ENCODE measurements at places on chromosomes 13 and 19. TPM values are rescaled to one million over a fixed set of nuclear protein-coding genes. Genes with fewer than 3 reads are reported as not detected.

The TLE2 gene
- total RNA-seq, result 3.7 TPM

The SPRED3 gene
- total RNA-seq, result 2.3 TPM

The NALCN gene
- 0.68 TPM for total RNA-seq

The RNF126 gene
- 38.8 TPM for total RNA-seq

The NEK3 gene
- total RNA-seq, result 10.9 TPM

The TMEM238 gene
- 0.14 TPM for total RNA-seq

The SPACA4 gene
- total RNA-seq, result not detected

The KLF2 gene
- 4.1 TPM for total RNA-seq

The LILRA2 gene
- total RNA-seq, result not detected

The CAB39L gene
- 3.3 TPM for total RNA-seq

The TNNI3 gene
- 2.4 TPM for total RNA-seq

The GARIN5B gene
- not detected for total RNA-seq
